ENCODE measurements at places on chromosomes 5 and 9. TPM values are rescaled to one million over a fixed set of nuclear protein-coding genes. Genes with fewer than 3 reads are reported as not detected.

DNA sequence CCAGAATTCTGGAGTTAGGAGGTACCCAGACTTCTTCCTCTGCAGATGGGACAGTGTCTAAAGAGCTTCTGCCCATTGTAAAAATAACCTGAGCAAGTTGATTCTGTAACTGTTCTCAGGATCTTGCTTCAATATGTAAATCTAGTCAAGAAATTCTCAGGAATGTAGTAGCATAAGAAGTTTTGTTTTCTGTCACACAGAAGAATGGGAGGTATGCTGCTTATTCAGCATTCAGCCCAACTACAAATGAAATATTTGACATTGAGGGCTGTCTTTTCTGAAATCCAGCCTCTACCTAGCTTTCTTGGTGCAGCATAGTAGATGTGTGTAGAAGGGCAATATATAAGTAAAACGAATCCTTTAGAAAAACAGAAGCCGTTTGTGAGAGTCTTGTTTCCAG, 13.8 kb downstream of the MACIR start:
- no peak for DNase-seq

DNA sequence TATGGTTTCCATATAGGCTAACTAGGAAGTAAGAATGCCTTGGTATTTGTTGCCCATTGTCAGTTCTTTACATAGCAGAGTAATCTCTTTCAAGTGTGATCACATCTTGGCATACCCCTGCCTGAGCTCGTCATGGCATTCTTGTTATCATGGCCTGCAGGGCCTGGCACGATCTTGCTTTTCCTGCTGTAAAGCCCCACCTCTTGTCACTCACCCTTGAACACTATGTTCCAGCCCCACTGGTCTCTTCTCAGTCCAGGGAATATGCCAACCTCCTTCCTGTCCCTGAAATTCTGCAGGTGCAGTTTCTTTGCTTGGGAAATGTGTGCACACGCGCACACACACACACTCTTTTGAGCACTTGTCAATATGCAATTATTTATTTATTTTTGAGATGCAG, 250.2 kb upstream of the DMRT1 start:
- no peak for DNase-seq

DNA sequence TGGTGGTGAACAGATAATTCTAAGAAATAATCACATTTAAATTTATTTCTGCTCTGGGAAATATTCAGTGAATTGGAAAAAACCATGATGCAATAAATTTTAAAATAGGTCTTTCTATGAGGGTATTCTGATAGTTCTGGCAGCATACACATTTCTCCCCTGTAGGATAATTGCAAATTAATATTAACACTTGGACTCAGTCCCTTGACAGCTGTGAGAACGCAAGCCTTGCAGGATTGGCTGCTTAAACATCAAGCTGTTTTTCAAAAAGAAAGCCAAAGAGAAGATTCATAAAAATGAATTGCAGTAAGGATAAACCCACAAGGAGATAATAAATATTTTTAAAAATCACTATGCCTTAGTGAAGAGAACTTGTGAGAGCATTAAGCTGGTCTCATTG, 180.0 kb downstream of the MTRR start:
- no peak for DNase-seq

DNA sequence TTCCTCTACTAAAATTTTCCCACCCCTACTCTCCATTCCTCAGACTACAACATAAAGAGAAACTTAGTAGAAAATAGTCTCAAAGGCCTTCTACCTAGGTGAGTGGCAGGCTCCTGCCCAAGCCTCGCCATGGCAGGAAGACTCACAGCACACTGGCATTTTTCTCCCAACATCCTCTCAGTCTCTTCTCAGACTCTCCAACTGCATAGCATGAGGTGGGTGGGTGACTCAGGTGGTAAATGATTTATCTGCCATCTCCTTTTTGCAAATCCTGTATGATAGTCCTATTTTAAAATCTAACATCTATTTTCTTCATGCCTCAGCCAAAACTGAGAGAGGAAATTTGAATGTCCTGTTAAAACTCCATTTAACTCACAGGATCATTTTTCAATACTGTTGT, 33.5 kb upstream of the GRIA1 start:
- DNase-seq = no peak

GRCh38 chr5:54470128-54470527, 14.6 kb downstream of the HSPB3 start:
- no peak for DNase-seq

DNA sequence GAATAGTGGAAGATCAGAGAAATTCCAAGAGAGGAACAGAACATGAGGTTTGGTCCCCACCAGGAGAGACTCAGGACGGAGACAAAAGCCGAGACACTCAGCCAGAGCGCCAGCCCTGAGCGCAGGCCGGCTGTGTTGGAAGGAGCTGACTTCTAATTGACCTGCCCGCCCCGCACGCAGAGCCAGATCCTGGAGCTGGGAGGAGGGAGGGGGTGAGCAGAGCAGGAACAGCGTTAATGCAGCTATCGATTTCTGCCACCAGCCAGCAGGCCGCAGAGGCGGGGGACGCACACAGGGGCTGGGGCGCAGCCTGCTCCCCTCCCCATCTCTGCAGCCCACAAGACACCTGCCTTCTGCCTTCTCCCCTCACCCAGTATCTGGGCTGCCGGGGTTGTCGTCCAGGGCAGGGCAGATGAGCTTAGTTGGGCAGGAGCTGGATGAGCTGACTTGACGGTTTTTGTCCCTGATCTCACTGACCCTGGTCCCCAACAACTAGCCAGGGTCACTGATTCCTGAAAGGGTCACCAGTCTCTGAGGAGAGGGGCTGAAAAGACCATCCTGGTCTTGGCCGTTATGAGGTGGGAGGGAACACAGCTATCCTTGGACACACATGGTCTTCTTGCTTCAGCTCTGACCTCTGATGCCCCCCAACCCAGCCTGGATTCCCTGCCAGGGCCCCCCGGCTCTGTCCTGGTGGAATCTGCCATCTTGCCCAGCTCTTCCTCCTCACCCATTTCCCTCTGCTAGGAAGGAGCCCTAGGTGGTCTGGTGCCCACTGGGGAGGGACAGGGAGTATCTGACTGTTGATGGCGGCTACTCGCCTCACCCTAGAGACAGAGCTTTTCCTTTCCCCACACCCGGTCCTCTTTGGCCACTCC, 29.8 kb downstream of the CXXC5 start:
- no peak for DNase-seq

DNA sequence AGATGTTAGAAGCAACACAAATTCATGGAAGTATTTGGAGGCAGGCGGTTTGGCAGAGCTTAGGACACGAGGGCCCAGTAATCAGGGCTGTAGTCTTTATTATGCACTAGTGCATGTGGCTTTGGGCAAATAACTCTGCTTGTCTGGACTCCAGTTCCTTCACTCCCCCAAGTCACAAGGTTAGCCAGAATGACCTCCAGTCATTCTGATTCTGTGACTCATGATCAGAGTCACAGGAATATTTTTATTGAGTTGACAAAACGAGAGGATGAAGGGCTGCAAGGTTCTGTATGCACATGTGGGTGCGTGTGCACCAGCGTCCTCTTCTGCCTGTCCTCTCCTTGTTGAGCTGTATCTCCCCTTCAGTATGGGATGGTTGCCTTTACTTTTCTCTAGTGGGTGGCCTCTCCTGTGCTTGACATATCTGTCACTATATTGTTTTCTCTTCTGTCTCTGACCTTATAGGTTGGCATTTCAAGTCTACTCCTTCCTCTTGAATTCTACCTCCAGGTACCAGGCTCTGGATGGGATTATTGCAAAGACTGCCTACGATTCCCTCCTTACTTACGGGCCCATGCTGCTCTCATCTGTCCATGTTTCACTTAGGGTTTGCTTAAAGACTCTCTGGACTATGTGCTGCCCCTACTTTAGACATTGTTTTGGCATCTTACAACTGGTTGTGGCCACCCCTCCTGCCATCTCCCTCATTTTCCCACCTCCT, 94.6 kb downstream of the KDM4C start:
- no peak for DNase-seq

- DNase-seq = peak; percentile 94
These were observed 3.0 kb upstream of the FUT7 start for GRCh38 chr9:137034709-137035506.

DNA sequence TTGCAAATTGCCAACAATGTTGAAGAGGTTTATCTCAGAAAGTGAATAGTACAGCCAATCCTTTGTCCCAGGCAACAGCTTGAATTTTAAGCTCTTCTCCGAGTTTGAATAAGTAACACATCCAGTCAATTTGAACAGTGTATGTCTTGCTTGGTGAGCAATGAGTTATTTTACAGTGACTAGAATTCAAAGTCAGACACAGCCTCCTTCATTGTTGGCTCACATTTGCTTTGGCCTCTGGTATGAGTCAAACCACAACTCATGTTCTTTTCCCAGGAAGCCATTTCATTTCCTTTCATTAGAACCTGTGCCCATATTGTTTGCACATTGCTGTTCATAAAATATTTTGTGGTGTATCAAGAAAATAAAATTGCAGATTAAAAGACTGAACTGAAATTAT, 622.0 kb upstream of the DAB2 start:
- DNase-seq = no peak

- DNase-seq = no peak
These were observed 339.4 kb downstream of the CHSY3 start for GRCh38 chr5:130243641-130244040.

- no peak for DNase-seq
These were observed 518.6 kb downstream of the TLE4 start for GRCh38 chr9:80090317-80090716.

DNA sequence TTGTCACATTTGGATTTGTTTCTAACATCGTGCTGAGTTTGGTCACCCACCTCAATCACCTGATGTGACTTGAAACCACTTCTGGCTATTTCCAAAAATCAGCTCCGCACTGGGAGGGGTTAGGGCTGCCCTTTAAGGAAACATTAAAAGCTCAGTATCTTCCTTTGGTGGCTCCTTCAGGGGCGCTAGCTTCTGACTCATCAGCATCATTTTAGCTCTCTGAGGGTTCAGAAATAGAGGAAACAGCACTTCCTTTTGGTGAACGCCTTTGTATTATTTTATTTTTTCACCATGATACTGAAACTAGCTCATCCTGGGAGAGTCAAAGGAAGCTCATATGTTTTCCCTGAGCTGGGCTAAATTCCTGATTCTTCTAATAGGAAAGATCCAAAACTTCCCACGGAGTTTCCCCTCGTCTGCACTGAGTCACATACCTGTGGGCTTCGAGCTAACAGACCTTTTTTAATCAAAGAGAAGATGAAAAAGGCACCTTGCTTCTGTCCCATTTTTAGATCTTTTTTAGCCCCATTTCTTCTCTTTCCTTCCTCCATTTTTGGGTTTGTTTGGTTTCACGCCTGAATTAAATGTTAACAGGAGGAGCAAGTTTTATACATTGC, 48.2 kb downstream of the ROPN1L start:
- DNase-seq = no peak

DNA sequence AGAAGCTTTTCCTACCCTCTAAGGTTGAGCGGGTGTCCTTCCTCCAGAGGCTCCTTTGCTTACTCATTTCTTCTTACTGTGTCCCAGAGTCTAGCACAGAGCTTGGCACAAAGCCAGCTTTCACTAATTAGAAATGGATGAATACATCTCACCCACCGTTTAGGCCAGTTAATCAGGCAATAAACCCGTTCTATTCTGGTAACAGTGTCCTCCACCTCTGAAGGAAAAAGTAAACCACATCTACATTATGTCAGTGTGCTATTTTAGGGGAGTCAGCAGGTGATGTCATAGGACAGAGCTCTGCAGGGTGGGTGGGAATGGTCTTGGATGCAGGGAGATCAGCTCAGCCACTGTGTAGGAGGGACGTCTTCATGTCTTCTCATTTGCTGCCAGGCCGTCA, 109.2 kb downstream of the OSTF1 start:
- no peak for DNase-seq

- no peak for DNase-seq
These were observed 63.5 kb downstream of the MPDZ start for GRCh38 chr9:13215791-13216554.

DNA sequence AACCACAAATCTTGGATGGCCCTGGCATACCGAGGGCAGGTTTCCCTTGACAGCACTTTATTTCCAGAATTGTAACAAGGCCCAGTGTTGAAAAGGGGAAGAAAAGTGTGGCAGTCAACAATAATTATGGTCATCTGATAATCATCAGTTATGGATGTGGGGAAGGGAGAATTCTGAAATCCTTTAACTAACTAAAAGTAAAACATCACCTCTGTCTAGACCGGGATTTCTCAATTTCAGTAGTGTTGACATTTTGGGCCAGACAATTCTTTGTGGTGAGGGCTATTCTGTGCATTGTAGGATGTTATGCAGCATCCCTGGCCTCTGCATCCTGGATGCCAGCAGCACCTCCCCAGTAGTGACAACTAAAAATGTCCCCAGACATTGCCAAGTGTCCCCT, 140.4 kb downstream of the PSAT1 start:
- DNase-seq = no peak

DNA sequence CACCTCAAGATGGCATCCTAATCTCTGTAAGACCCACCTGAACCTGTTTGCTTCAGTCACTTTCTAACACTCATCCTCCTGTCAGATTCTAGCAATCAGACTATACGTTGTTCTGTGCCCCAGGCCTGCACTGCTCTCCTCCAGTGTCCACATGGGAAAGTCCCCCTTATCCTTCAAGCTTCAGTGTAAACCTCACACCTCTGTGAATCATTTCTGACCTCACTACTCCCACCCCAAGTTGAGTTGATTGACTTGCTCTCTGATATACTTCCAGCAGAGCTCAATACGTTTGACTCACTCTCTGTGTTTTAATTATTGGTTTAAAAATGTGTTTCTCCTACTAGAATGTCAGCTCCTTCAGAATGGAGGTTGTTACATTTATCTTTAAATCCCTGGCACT, 240.2 kb downstream of the FBXL17 start:
- no peak for DNase-seq

- no peak for DNase-seq
These were observed 12.8 kb upstream of the MACIR start for GRCh38 chr5:103245761-103246160.

DNA sequence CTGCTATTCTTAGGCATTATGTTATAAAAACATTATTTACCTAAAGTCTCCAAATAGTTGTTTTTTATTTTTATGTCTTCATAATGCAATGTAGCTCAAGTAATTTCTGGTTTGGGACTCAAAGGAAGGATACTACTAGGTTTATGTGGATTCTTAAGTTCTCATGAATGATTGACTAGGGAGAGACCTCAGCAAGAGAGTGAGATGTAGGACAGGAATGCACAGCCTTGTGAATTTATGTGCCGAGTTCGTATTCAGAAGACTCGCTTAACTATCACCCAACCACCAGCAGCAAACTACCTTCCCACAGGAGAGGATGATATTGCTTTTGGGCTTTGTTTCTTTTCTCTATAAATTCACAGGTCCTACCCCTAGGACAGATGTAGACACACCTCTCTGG, 282.9 kb downstream of the ARHGEF28 start:
- no peak for DNase-seq

The LCN9 gene
- polyA plus RNA-seq = 2.3 TPM

The TXNDC8 gene
- polyA plus RNA-seq = not detected

The DCP2 gene
- polyA plus RNA-seq = 14.4 TPM

The ADAMTS6 gene
- polyA plus RNA-seq = 0.74 TPM

The CARTPT gene
- polyA plus RNA-seq = not detected

The IL4 gene
- not detected for polyA plus RNA-seq

The TAS2R1 gene
- not detected for polyA plus RNA-seq

The IRX1 gene
- polyA plus RNA-seq = 2.6 TPM

The ZNF879 gene
- 2.2 TPM for polyA plus RNA-seq

The CDH12 gene
- polyA plus RNA-seq = not detected

The GPR150 gene
- 0.27 TPM for polyA plus RNA-seq

The OBP2B gene
- not detected for polyA plus RNA-seq

The TRIM14 gene
- 13.0 TPM for polyA plus RNA-seq

The IFNA2 gene
- polyA plus RNA-seq = not detected
